ENCODE measurements at places on chromosomes 11 and 22.

GRCh38 chr11:61754534-61755482 lies 2.4 kb downstream of the MYRF start:
- H3K27ac ChIP-seq = no peak overlapping the region
- no peaks in the 10 kb centered on the region for H3K36me3 ChIP-seq
- H3K4me3 ChIP-seq = no peak overlapping the region
- H3K4me1 ChIP-seq = peaks cover 15% of the 10 kb centered on the region

DNA sequence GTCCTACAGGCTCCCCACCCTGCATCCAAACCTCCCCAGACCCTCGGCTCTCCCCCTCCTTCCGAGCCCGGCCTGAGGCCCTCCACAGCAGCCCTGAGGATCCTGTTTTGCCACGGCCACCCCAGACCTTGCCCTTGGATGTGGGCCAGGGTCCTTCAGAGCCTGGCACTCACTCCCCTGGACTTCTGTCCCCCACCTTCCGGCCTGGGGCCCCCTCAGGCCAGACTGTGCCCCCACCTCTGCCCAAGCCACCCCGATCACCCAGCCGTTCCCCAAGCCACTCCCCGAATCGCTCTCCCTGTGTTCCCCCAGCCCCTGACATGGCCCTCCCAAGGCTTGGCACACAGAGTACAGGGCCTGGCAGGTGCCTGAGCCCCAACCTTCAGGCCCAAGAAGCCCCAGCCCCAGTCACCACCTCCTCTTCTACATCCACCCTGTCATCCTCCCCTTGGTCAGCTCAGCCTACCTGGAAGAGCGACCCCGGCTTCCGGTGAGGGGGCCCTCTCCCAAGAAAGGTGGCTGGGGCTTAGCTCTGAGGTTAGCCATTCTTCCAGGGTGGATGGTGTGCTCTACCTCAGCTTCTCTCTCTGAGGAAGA lies 2.9 kb downstream of the INPP5J start:
- no peak overlapping the region for H3K4me3 ChIP-seq
- H3K4me1 ChIP-seq = peaks cover 14% of the 10 kb centered on the region
- no peaks in the 10 kb centered on the region for H3K36me3 ChIP-seq
- H3K27ac ChIP-seq = no peak overlapping the region
- H3K27me3 ChIP-seq = no peaks in the 10 kb centered on the region

GRCh38 chr11:72553706-72554105 lies 119.4 kb upstream of the CLPB start:
- no peak overlapping the region for H3K27ac ChIP-seq
- no peaks in the 10 kb centered on the region for H3K4me1 ChIP-seq
- no peaks in the 10 kb centered on the region for H3K36me3 ChIP-seq

- no peaks in the 10 kb centered on the region for H3K27me3 ChIP-seq
- peaks cover 12% of the 10 kb centered on the region for H3K4me1 ChIP-seq
- no peak for DNase-seq
- H3K4me3 ChIP-seq = no peak overlapping the region
- no peak overlapping the region for H3K27ac ChIP-seq
Observed at GRCh38 chr11:36057379-36058042, 113.6 kb downstream of the LDLRAD3 start.

GRCh38 chr11:19187833-19188258 lies 13.9 kb downstream of the CSRP3 start:
- H3K36me3 ChIP-seq = no peaks in the 10 kb centered on the region
- no peak overlapping the region for H3K27ac ChIP-seq
- H3K4me1 ChIP-seq = no peaks in the 10 kb centered on the region

DNA sequence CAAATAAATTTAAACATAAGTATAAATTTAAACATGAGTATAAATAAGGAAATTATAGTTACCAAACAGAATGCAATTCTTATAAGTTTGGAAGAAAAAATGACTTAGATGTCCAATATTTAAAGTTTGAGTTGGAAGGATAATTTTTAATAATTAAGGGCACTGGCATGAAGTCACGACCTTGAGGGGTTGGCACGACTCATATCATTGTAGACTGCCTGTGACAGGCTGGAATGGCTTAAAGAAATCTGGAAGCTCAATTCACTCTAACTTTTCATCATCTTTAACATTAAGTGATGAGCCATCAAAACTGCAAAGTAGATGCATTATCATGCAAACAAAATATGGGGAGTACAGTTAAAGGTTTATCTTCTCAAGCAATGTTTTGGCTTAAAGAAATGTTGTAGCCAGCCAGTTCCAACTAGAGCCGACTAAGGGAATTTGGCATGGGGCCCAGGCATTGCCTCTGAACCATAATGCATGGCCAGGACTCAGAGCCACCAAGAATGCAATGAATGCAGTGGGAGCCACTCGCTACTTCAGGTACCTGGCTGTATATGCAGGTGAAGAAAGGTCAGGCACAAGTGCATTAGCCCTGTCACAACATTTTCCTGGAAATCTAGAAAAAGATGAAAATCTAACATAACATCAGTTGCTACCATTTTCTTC lies 33.4 kb downstream of the PGR start:
- H3K4me3 ChIP-seq = no peak overlapping the region
- H3K4me1 ChIP-seq = no peaks in the 10 kb centered on the region
- peak; percentile 22 for DNase-seq
- no peaks in the 10 kb centered on the region for H3K27me3 ChIP-seq
- no peak overlapping the region for H3K27ac ChIP-seq

DNA sequence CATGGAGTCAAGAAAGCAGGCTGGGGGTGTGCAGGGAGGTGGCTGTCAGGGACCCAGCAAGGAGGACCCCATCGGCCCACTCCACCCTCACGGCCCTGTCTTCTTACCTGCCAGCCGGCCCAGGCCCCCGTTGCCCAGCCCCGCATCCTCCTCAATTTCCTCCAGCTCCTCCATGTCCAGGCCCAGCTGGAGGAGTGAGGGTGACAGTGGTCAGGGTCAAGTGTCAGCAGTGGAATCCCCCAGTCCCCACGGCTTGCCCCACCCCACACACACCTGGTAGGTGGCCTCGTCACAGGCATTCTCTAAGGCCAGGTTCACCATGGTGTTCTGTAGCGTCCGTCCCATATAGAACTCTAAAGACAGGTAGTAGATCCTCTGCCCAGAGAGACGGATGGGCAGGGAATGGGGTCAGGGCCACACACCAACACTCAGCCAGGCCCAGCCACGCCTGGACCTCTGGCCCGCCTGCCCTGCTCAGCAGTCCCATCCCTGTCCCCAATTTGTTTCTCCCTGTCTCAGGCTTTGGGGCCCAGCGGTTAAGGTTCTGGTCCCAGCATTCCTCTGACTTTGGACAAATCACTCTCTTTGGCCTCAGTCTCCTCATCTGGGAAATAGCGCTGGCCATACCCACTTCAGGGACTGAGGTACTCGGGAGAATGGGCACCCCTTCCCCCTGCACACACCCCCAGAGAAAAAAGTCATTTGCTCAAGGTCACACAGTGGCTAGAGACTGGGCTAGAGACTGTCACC lies 1.3 kb downstream of the PYGM start:
- DNase-seq = no peak
- no peaks in the 10 kb centered on the region for H3K36me3 ChIP-seq

GRCh38 chr11:44563711-44564110 lies 1.8 kb upstream of the CD82 start:
- no peak overlapping the region for H3K4me3 ChIP-seq
- no peaks in the 10 kb centered on the region for H3K36me3 ChIP-seq
- no peak overlapping the region for H3K27ac ChIP-seq
- peaks cover 32% of the 10 kb centered on the region for H3K4me1 ChIP-seq
- no peak for DNase-seq

GRCh38 chr11:46208803-46209202 lies 68.7 kb upstream of the CREB3L1 start:
- no peak for DNase-seq
- no peak overlapping the region for H3K27ac ChIP-seq
- no peaks in the 10 kb centered on the region for H3K27me3 ChIP-seq
- no peak overlapping the region for H3K4me3 ChIP-seq
- H3K4me1 ChIP-seq = no peaks in the 10 kb centered on the region

DNA sequence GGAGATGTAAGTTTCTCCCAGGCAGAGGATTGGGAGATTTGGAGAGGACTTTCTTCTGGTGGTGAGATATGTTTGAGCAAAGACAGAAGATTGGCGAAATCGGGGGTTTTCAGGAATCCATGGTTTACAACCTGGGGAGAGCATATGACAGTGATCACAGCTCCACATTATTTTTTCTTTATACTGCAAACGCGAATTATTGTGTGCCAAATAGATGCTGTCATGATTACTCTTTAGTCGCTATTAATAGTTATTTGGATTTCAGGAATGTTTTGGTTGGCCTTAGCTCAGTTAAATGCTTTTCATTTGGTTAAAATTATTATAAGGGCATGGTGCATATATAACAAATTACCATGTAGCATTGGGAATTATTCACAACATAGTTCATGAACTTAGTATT lies 15.2 kb downstream of the ATXN10 start:
- DNase-seq = no peak
- H3K36me3 ChIP-seq = no peaks in the 10 kb centered on the region
- H3K27me3 ChIP-seq = no peaks in the 10 kb centered on the region

DNA sequence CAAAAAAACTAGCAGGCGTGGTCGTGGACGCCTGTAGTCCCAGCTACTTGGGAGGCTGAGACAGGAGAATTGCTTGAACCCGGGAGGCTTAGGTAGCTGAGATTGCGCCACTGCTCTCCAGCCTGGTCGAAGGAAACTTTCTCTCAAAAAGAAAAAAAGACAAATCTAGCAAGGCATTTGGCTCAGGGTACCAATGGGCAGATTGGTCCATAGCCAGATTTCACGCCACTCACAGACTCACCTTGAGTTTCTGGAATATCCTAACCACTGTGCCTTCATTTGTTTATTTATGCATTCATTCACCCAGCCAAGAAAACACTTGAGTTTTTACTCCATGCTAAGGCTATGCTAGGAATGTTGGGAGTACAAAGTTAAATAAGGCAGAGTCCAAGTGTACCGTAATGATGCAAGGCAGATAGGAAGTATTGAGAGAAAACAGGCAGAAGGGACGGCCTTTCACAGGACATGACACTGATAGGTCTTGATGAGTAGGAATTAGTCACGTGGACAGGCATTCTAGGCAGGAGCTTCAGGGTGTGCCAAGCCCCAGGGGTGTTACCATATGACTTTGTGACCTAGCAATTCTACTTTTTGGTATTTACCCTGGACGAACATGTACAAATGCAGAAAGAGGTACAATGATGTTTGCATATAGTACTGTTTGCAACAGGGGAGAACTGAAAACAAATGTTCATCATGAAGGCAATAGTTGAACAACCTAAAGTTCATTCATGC lies 3.0 kb upstream of the PACSIN3 start:
- H3K4me3 ChIP-seq = no peak overlapping the region
- no peaks in the 10 kb centered on the region for H3K36me3 ChIP-seq
- no peak overlapping the region for H3K27ac ChIP-seq
- H3K4me1 ChIP-seq = peaks cover 18% of the 10 kb centered on the region
- DNase-seq = no peak

DNA sequence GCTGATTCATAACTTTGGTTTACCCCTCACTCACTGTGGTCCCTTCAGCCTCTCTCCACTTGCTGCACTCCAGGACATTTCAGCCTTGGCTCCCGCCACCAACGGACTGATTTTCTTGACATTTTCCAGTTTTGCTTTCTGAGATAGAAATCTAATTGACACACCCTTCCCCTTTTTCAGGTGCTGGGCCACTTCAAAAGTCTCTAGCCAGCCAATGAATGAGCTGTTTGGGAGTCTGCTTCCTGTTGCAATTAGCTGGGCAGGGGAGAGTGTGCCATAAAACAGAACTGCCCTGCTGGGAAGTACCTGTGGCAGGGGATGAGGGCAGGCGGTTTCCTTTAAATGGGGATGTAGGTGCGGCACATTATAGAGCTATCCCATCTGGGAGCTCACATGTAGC lies 21.1 kb upstream of the PLET1 start:
- no peak overlapping the region for H3K4me3 ChIP-seq
- no peaks in the 10 kb centered on the region for H3K36me3 ChIP-seq

GRCh38 chr11:30553521-30554110 lies 32.5 kb downstream of the MPPED2 start:
- peak; percentile 55 for DNase-seq
- H3K4me3 ChIP-seq = no peak overlapping the region
- no peak overlapping the region for H3K27ac ChIP-seq
- H3K27me3 ChIP-seq = no peaks in the 10 kb centered on the region
- H3K4me1 ChIP-seq = peaks cover 57% of the 10 kb centered on the region

GRCh38 chr11:130706572-130706971 lies 209.7 kb downstream of the SNX19 start:
- no peak overlapping the region for H3K4me3 ChIP-seq
- no peaks in the 10 kb centered on the region for H3K4me1 ChIP-seq
- H3K36me3 ChIP-seq = no peaks in the 10 kb centered on the region
- no peak for DNase-seq

GRCh38 chr11:128653801-128654231 lies 40.1 kb upstream of the FLI1 start:
- no peaks in the 10 kb centered on the region for H3K36me3 ChIP-seq
- DNase-seq = peak; percentile 65
- H3K4me1 ChIP-seq = peaks cover 8% of the 10 kb centered on the region
- H3K27ac ChIP-seq = no peak overlapping the region

DNA sequence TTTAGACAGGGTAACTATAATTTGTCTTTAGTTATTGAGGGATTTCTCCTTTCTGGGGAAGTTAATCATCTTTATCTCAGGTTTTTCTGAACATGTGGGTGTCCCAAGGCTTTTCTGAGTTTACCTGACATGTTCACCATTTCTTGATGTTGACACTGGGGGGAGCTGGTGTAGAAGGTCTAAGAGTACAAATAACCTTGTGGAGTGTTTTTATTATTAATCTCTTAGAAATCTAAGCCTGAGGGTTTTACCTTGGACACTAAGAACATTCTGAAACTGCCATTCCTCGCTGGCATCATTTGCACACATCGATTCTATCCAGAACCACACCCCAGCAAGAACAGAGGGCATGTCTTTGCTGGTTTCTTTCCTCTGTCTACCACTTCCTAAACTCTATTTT lies 15.6 kb upstream of the C11orf91 start:
- DNase-seq = peak; percentile 44
- no peak overlapping the region for H3K27ac ChIP-seq
- H3K27me3 ChIP-seq = no peaks in the 10 kb centered on the region
- no peaks in the 10 kb centered on the region for H3K4me1 ChIP-seq

- H3K36me3 ChIP-seq = no peaks in the 10 kb centered on the region
- no peak overlapping the region for H3K4me3 ChIP-seq
- no peak for DNase-seq
- no peak overlapping the region for H3K27ac ChIP-seq
- H3K4me1 ChIP-seq = no peaks in the 10 kb centered on the region
Observed at GRCh38 chr11:99513368-99513767, 492.6 kb downstream of the CNTN5 start.

- no peaks in the 10 kb centered on the region for H3K36me3 ChIP-seq
- no peak overlapping the region for H3K4me3 ChIP-seq
- no peak for DNase-seq
- H3K27me3 ChIP-seq = no peaks in the 10 kb centered on the region
- no peak overlapping the region for H3K27ac ChIP-seq
Observed at GRCh38 chr11:17578958-17579357, 31.9 kb downstream of the OTOG start.

Data from GM23338 (cell line).